Stimulated activated CD4-positive, alpha-beta T cell treated with anti-CD3 and anti-CD28 coated beads, Interleukin-4, amount 100 ng/mL, for 4 hours (primary cell): ENCODE measurements at places on chromosomes 1 and 21.

GRCh38 chr1:161725908-161726472 is 4.6 kb downstream of the FCRLB start:
- DNase-seq: peak; percentile 15

- DNase-seq: no peak
These were observed 77.0 kb upstream of the IRF2BP2 start for GRCh38 chr1:234687011-234687410.

GRCh38 chr1:169160845-169161495 is 54.5 kb downstream of the ATP1B1 start:
- DNase-seq: no peak

- peak; percentile 43 for DNase-seq
These were observed 12.4 kb downstream of the FMOD start for GRCh38 chr1:203338335-203339036.

GRCh38 chr1:45718289-45718688 is 30.3 kb downstream of the TMEM69 start:
- DNase-seq: no peak

- no peak for DNase-seq
These were observed 16.7 kb downstream of the COL6A1 start for GRCh38 chr21:45998276-45998701.

- no peak for DNase-seq
These were observed 31.7 kb upstream of the CAMTA1 start for GRCh38 chr1:6753320-6754140.

DNA sequence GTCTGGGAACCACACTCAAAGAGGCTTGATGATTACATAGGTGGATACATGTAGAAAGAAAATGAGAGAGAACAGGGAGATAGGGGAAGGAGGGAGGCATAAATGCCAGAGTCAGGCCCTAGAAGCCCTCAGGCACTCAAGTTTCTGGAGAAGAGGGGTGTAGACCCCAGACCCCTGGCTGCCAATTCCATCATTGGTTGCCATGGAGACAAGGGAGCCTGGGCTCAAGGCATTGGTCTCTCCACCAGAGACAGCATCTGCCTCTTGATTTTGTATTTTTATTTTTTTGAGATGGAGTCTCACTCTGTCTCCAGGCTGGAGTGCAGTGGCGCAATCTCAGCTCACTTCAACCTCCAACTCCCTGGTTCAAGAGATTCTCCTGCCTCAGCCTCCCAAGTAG is 114.3 kb upstream of the GRIK3 start:
- DNase-seq: no peak

- no peak for DNase-seq
These were observed 136.6 kb upstream of the HMGB4 start for GRCh38 chr1:33727310-33727709.
